ENCODE measurements at places on chromosomes 3 and 15.

GRCh38 chr3:28244491-28244890 lies 3.1 kb downstream of the CMC1 start:
- no peak for DNase-seq

- peak; percentile 26 for DNase-seq
Observed at GRCh38 chr3:181176601-181177000, 187.1 kb upstream of the DNAJC19 start.

DNA sequence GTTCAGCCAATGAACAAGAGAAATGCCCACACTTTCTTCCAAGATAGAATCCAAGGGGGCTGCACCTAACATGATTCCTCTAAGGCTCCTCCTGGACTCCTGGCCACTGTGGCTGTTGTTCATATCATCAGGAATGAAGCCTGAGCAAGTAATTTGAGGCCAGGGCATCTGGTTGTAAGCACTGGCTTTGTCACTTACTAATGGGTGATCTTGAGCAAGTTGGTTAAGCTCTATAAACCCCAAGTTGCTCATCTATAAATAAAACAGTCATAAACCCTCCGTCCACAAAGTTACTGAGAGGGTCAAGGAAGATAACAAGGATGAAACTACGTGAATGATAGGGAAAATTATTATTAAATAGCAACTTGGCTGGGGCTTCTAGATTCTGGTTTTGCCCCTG lies 58.3 kb downstream of the CDC25A start:
- no peak for DNase-seq

DNA sequence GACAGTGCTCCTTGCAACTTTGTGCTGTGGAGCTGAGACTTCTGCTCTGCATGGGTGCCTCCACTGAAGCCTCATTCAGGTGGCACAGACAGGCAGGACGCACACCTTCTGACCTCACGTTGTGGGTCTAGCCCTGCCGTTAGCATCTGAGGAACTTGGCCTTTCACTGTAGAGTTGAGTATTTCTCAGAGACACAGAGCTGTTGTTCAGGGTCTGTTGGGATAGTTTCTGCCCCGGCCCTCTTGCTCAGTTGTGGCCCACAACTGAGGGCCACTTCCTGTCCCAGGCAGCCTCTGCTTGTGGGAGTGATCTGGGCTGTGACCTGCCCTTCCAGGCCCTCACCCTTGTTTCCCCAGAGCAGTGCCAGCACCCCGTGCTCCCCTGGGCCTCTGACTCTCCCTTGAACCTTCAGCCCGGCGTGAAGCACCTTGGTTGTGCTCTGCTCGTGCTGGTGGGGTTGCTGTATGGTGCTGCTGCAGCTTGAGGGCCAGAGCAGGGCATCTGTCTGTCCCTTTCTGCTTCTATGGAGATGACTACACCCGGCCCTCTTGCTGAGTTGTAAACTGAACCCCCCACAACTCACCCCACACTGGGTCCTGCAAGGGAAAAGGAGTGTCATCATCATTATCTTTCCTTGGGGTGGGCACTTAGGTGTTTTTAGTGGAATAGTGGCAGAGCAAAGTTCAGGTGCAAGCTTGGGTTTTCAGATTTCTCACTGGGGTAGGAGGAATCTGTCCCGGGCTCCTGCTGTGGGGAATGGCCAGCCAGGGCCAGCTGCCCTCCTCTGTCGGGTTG lies 11.7 kb downstream of the BAHD1 start:
- DNase-seq: no peak

GRCh38 chr3:178787960-178788359 lies 251.7 kb downstream of the KCNMB2 start:
- DNase-seq: no peak

GRCh38 chr15:56639631-56640030 lies 93.7 kb downstream of the ZNF280D start:
- DNase-seq: no peak

- DNase-seq: no peak
Observed at GRCh38 chr3:53792866-53793265, 53.4 kb downstream of the CHDH start.

DNA sequence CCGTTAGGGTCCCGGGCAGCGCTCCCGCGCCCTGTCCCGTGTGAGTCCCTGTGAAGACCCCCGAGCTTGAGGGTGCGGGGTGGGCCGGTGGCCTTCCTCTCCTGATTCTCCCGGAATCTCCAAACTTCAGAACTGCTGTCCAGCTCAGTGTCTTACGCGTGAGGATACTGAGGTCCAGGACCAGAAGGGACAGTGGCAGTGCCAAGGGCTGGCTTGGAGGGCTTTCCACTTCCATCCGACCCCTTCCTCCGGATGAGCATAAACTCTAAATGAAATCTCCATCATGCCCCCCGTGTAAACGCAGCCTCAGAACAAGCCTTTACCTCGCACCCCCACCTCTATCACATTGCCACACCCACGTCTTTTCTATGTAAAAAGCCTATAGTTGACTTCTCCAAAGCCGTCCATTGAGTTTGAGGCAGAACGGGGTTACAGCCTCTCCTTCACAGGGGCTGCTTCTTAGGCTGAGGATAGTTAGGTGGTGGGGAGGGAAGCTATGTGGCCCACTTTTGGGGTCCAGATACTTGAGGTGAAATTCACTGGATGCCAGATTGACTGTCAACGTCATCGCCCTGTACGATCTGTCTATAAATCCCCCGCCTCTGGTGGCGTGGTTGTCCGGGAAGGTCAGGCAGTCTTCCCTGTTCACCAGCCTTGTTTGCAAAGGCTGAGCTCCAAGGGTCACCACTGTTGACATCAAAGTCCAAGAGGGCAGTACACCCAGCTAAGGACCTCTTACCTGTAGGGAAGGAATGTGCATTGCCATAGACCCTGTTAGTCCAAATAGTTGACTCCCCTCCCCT lies 1.1 kb downstream of the EDEM1 start:
- DNase-seq: peak; percentile 11

DNA sequence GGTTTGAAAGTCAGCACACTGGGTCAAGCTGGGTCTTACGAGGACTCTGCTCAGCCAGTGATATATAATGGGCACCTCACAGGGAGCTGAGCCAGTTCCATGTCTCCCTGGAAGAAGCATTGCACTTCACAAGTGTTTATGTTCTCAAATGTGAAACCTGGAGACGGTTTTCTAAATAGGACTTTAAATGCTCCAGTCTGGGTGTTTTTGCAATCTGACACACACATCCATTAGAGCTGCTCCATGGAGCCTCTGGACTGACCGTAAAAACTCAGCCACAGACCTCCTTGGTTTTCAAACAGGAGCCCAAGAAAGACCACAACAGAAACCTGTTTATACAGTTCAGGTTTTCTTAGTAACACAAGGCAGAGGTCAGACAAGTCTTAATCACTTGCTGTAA lies 201.3 kb upstream of the LRIG1 start:
- DNase-seq: no peak

DNA sequence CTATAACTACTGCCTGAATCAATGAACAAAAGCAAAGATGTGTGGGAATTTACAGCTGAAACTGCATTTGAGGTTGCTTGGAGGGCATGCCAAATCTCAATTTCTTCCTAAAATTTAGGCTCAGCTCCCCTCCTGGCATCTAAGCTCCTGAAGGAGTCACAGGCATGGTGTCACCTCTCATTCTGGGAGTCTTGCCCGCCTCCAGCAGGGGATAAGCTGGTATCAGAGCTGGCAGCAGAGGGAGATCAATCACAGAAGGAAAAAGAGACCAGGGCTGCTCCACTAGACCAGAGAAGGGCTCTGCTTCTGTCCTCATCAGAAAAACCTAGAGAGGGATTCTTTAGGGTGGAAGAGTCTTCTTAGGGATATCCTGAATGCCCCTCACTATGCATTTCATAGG lies 150.4 kb upstream of the SLC6A11 start:
- DNase-seq: no peak

DNA sequence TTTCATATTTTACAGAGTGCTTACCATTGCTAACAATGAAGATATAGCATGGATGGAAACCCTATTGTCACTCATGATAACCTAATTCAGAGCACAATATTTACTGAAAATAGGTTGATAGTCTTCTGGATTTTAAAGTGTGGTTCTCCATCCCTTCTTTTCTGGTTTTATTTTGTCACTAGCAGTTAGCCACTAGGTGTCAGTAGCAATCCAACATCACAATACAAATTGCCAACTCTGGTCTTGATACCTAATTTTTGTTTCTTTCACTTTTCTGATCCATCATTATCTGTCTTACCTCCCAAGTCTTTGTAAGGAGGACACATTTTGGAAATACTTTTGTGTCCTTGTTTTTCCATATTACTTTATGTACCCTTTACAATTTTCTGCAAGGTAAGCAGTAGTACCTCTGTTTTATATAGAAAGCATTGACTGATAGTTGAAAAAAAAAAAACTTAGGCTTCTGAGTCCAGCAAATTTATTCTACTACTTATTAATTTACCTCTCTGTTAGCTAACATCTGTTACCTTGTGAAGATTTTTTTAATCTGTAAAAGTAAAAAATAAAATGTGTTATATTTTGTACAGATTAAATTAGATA lies 28.3 kb upstream of the CRYBG3 start:
- peak; percentile 21 for DNase-seq

DNA sequence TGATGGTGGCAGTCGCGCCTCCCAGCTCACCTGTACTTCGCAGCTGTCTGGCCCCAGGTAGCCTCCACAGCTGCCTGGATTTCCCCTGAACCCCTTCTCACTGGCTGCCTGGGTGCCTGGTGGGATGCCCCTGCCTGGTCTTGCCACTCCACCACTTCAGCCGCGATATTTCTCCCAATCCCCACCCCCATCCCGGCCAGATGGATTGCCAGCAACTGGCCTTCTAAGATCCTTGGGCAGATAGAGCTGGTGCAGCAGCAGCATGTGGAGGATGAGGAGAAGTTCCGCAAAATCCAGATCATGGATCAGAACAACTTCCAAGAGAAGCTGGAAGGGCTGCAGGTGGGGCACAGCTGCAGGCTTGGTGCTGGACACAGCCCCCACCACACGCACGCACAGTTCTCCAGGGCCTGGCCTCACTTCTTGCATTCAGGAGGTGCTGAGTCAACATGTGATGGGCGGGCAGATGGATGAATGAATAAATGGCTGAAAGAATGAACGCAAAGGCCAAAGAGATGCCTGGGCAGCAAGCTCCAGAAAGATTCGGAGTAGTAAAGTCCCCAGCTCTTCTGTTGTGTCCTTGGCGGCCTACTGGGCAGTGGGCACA lies 35.7 kb downstream of the DNAH1 start:
- no peak for DNase-seq

DNA sequence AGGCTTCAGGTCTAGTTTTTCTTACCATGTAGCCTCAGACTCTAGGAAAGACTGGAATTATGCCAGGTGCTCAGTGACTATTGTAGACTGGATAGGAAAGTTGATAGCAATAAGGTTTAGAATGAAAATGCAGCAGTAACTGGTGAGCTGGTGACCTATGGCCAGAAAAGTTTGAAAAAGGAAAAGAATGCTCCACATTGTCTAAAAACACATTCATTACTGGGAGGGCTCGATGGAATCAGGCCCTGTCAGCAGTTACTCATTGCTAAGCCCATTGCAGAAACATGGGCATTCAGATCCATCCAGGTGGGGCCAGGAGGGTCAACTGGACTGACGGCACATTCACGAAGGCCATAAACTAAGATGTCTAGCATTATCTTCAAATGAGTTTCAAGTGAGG lies 8.7 kb upstream of the MBNL1 start:
- no peak for DNase-seq

DNA sequence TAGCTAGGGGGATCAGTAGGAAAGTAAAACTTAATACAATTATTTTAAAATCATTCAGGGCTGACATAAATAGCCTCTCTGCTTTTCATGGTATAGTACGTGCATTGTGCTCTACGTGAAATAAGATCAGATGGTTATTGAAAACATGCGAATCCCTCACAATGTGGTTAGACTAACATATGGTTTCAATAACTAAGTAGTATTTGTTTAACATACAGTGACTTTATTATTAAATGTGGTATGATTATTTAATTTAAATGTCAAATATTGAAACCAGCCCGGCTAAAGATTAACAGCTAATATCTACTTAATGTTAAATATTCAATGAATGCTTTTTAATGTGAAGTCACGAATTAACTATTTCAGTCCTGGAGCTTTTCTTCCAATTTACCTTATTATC lies 473.9 kb upstream of the THBS1 start:
- no peak for DNase-seq
